ENCODE measurements at places on chromosomes 2 and 18.

DNA sequence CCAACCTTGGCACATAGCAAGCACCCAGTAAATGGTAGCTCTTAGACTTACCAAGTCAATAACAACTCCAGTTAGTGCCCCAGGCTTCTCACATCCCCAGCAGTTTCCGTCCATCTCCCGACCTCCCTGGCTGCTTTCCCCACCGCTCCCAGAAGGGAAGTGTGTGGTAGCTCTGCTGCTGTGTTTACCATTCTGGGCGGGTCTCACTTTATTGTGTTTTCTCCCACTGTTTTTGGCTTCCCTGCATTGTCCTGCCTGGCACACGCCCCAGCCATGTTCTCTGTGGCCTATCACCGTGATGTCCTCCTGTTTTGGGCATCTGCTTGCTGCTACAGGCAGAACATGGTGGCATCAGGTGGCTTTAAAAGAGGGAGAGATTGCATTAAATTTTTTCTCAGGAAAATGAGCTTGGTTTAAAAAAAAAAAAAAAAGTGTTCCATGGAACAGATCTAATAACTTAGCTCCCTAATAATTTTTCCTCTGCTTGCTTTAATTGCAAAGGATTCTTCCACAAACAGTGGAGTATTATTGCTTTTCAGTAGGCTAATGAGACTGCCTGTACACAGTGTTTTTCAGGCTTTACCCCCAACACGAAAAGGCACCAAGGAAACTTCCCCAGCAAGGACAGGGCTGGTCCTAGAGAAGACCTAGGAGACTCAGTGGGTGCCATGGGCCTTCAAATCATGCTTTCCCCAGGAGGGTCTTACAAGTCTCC lies 8.0 kb upstream of the COX7A2L start:
- DNase-seq, result no peak

DNA sequence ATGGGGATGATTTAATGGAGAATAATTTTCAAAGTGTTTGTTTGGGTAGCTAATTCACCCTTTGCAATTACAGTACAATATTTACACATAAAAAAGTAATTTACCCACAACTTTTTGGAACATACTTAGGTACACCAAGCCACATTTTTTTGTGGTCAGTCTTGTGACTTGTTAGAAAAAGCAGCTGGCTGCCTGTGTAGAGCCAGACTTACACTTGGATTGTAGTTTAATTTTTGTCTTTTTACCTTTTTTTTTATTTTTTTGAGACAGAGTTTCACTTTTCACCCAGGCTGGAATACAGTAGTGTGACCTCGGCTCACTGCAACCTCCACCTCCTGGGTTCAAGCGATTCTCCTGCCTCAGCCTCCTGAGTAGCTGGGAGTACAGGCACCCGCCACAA lies 45.4 kb downstream of the RALBP1 start:
- DNase-seq, result no peak

DNA sequence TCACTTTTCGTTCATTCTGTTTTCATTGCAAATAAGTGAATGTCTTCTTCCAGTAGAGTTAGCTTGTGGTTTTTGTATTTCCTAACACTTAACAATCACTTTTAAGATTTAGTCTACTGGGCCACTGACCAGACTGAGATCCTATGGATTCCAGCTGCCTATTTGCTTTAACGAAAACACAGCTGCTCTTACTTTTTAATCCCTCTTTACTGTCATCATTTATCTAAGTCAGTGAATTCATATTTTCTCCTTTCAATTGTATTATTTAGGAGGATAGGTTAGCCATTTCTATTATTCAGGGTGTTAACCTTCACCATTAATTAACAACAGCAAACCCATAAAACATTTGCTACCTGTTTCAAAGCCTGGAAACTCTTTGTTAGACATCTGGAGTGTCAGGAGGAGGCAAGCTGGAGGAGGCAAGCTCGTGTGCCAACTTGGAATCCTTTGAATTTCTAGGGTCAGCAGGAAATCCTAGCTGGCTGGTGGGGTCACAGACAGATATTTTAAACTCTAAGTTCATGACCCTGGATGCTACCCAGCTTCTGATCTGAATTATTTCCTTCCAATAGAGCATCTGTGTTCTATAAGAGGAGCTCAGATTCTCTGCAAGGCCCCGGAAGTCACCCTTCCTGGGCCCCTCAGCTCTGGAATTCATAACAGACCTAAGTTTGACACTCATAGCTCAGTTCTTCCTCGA lies 385.3 kb downstream of the RBM43 start:
- DNase-seq, result no peak

GRCh38 chr2:23686405-23687029 lies 240.4 kb downstream of the ATAD2B start:
- DNase-seq, result no peak

- DNase-seq, result no peak
Observed at GRCh38 chr2:72041638-72042111, 106.0 kb downstream of the CYP26B1 start.

DNA sequence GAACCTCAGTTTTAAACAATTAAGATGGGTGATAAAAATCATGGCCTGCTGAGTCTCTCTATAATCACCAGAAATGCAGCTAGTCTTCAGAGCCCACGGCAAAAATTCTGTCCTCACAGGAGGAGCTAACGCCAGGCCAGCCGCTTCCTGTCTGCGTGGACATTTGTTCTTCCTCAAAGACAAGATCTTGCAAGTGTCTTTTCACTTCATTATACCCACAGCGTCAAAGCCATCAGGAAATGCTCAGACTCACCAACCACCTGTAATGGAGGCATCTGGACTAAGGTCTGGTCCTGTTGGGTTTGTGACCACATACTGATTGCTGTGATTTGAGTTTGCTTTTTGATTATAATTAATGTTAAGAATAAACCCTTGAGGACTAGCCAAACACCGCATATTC lies 473.8 kb upstream of the MC4R start:
- no peak for DNase-seq

- no peak for DNase-seq
Observed at GRCh38 chr2:219737270-219737691, 109.9 kb downstream of the SLC4A3 start.

- no peak for DNase-seq
Observed at GRCh38 chr2:38284971-38285370, 92.1 kb downstream of the ATL2 start.

DNA sequence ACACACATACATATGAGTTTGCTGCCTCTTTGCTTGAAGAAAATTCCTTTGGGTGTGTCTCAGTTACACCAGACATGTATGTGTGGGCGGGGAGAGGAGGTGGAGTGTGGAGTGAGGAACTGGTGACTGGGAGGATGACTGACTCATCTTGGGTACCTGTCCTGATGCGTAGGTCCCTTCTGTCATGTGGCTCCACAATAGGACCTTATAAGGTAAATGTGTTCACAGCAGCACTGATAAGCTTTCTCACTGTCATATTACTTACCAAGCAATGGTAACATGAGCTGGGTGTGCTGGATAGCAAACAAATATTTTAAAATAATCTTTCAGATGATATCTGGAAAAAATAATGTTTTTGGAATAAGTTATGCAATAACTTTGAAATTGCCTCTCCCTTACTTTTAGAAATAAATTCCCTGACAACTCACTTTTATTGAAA lies 45.1 kb downstream of the SLC9A2 start:
- no peak for DNase-seq

GRCh38 chr18:58337686-58338085 lies 291.2 kb downstream of the ALPK2 start:
- DNase-seq, result no peak

GRCh38 chr2:19845323-19845920 lies 56.4 kb downstream of the TTC32 start:
- no peak for DNase-seq

- no peak for DNase-seq
Observed at GRCh38 chr2:119291588-119292167, 68.0 kb downstream of the STEAP3 start.

DNA sequence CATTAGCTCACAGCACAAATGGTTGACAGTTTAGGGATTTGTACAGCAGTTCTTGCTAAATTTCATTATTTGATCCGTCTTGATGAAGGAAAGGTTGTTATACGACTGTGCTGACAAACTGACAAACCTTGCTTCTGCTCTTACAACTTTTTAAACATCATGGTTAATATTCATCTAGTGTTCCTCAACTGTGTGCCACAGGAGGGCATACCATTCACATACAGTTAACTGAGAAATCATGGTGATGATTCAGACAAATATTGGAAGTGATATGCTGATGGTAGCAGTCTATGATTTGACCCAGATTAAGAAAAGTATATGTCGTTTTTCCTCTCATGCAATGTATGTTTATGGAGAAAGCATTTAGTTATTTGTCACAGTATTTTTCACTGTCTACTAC lies 129.8 kb upstream of the FSIP2 start:
- no peak for DNase-seq

- DNase-seq, result no peak
Observed at GRCh38 chr2:106144621-106145331, 49.3 kb downstream of the UXS1 start.

- DNase-seq, result no peak
Observed at GRCh38 chr2:227237786-227238185, 73.4 kb downstream of the COL4A3 start.

- no peak for DNase-seq
Observed at GRCh38 chr2:173612354-173612753, 257.7 kb downstream of the CDCA7 start.

DNA sequence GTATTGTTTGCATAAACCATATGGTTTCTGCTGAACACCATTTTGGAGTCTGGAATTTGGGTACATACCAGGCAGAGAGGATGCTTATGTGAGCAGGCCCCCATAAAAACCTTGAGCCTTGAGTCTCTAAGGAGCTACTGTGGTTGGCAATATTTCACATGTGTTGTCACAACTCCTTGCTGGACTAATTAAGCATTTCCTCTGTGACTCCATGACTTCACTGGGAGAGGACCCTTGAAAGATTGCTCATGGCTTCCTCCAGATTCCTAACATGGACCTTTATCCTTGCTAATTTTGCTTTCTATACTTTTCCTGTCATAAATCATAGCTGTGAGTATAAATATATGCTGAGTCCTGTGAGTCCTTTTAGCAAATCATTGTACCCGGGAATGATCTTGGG lies 7.6 kb upstream of the COQ10B start:
- DNase-seq, result no peak

GRCh38 chr2:11870064-11870463 lies 123.6 kb downstream of the LPIN1 start:
- no peak for DNase-seq

GRCh38 chr2:8115456-8115855 lies 566.4 kb upstream of the ID2 start:
- no peak for DNase-seq

- DNase-seq, result no peak
Observed at GRCh38 chr2:20016346-20016745, 3.9 kb upstream of the MATN3 start.

GRCh38 chr18:56890632-56891031 lies 239.5 kb downstream of the WDR7 start:
- DNase-seq, result no peak
